ENCODE measurements at places on chromosomes 2 and 18. TPM values are rescaled to one million over a fixed set of nuclear protein-coding genes. Genes with fewer than 3 reads are reported as not detected.

The IL1B gene
- total RNA-seq = 0.14 TPM

The IRS1 gene
- 0.23 TPM for total RNA-seq

The METAP1D gene
- 5.3 TPM for total RNA-seq

The TET3 gene
- 8.7 TPM for total RNA-seq

The TPGS2 gene
- 232 TPM for total RNA-seq

DNA sequence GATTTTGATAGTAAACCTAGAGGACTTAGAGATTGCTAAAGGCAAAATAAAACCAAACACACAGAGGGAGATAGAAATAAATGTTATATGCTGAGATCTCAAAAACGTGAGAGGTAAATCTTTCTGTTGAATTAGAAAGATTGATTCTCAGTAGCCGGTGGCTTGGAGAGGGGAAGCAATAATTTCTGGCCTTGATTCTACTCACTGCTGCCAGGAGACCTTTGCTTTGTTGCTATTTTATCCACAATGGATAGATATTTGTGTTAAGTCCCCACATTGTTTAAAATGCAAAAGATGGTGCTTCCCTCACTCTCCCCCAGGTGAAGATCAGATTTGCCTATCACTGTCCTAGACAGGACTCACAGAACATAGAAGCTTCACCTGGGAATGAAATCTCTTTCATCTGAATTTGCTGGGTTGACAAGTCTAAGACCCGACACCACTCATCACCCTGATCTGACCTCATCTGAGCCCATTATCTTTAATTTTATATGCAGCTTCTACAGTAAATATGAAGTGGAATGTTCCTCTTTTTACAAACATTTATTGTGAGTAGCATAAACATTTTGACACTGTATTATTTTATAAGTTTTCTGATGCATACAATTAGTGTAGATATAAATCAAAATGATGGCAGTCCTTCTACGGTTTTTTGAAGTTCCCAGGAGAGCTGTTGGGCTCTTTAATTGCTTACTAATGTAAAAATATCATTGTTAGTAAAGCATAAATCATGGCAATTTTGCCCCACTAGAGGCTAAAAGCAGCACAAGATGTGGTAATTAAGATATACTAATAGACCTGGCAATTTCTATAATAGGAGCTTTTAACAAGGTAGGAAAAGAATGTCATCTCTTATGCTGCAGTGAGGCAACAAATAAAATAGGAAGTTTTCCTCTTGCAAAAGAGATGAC lies 149.7 kb downstream of the DCC start:
- no peak for DNase-seq

GRCh38 chr18:46167971-46168370 lies 63.8 kb downstream of the HAUS1 start:
- no peak for DNase-seq

DNA sequence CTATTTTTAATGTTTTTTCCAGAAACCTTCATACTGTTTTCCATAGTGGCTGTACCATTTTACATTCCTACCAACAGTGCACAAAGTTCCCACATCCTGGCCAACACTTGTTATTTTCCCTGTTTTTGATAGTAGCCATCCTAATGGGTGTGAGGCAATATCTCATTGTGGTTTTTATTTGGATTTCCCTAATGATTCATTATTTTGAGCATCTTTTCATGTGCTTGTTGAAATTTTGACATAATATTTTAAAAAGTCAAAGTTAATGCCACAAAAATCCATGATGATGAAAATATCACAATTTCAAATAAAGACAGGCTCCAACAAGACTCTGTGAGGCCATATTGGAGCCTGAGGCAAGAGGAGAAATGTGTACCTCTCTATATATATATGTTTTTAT lies 50.2 kb downstream of the VWA3B start:
- DNase-seq = no peak

DNA sequence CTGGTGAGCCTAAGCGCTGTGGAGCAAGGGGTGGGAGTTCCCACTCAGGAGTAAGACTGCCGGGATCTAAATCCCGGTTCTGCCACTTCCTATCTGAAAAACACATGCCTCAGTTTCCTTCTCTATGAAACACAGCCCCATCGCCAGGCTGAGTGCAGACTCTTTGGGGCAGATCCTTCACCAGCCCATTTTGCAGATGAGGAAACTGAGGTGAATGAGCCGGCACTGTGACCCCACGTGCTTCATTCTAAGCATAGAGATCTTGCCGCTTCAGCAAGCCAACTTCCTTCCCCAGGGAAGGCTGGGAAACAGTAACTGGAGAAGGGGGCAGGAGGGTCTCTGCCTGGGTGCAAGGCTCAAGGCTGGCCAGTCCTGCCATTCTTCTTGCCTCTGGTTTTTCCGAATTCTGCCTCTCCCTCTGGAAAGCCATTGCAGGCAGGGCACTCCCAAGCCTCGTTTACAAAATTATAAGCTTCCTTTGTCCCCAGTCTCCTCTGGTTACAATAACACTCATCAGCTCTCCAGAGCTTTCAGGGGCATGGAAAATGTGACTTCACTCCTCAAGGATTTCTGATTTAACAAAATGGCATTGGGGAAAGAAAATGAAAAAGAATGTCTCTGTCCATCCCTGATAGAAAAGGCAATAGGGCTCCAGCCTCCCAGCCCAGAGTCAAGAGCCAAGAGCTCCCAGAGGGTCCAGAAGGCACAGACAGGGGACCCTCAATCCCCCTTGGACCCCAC lies 249.2 kb downstream of the TNS1 start:
- no peak for DNase-seq

- no peak for DNase-seq
Measured at GRCh38 chr2:1483551-1483950, 70.3 kb downstream of the TPO start.

DNA sequence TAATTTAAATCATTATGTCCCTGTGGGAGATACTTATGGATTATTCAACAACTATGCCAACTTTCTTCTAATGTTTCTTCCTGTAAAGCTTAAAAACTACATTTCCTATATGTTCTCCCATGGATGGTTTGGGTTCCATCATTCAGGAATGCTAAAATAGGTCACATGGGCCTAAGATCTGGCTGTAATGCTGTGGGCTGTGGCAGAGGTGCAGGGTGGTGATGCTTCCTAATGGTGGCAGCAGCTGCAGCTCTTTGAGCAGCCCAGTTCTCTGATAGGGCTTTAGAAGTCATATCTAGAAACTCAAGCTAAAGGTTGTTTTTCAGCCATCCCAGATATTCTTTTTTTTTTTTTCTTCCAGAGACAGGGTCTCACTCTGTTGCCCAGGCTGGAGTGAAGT lies 266.1 kb downstream of the ZNF385B start:
- DNase-seq = no peak

DNA sequence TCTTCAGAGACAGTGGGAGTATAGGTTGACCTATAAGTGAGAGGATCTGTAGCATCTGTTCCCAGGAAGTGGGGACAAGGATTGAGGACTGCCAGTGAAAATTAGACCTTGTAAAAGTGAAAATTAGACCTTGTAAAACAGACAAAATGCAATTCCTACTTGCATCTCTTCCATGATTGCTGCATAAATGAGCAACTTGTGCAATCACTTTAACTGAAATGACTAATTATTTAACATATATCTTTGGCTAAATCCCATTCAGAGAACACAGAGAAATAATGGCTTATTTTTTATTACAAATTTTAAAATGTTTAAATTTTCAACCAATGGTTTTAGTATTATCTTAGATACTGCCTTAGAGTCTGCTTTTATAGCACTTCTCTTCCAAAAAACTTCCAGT lies 67.2 kb upstream of the NABP1 start:
- no peak for DNase-seq

DNA sequence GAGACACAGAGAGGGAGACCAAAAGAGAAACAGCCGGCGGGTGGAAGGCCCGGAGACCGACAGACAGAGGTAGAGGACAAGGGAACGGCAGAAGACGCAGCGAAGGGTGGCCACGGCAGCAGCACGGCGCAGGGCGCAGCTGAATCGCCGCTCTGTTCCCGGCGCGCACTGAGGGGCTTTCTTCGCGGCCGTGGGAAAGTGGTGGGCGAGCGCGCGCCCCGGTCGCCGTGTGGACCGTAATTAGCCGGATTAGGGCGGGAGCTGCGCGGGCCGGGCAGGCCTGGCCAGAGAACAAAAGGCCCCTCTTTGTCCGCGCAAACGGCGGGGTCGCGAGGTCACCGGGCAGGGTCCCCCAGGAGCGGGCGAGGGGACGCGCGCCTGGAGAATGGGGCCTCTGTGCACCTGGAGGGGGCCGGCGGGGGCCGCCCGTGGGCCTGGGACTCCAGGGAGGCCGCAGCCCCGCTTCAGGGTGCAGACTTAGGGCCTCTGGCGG lies 158.3 kb downstream of the ZFP36L2 start:
- DNase-seq = no peak

- DNase-seq = no peak
Measured at GRCh38 chr2:198546122-198546521, 741.7 kb downstream of the PLCL1 start.

DNA sequence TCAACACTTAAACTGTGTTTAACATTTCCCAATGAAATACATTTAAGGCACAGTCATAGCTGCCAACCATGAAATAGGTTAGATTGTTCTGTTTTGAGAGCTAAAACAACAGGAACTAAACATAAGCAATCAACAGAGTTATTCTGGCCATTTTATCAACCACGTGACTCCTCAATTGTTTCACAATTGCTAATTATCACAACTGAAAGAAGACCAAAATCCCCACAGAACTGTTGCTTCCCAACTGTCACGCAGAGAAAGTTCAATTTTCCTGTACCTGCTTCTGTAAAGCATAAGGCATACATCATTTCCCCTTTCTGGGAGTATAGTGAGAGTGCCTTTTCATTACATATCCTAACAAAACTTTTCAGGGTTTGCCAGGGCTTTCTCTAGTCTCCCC lies 248.6 kb downstream of the EPHA4 start:
- DNase-seq = no peak

- no peak for DNase-seq
Measured at GRCh38 chr2:112713585-112713925, 7.3 kb upstream of the NT5DC4 start.

DNA sequence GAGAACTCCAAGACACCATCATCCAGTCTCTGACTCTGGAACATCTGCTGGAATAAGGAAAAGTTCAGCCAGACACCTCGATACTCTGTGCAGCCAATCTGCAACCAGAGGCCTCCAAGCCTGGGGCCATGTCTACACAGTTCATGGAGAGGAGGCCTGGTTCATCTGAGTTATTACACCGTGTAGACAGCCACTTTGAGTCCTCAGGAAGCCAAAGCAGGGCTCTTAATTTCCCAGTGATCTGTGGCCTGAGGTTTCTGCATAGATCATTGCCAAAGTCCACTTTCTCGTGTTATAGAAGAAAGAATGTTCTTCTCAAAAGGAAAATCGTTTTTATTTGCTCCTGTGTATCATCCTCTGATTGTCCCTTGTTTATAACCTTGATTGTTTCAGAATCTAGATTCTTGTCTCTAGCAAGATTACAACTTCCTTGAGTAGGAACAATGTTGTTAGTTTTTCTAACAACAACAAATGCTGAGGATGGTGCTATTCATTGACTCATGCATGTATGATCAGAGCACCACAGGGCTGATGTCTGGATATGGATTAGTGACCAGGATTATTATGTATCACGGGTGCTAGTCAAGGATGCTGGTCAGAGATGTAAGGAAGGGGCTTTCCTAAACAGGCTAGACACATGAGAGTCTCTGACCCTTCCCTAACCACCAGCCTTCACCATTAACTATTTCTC lies 30.7 kb upstream of the MARCO start:
- DNase-seq = no peak

DNA sequence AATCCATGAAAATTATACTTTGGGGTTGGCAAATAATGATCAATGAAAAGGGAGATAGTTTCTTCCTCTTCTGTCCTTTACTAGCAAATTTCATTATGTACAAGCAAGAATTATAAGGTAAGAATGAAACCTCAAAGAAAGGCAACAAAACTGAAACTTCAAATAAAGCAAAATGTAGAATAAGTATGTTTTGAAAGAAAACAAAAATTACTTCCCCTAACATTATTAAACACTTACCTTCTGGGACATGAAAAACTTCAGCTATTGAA lies 29.4 kb downstream of the THADA start:
- no peak for DNase-seq

DNA sequence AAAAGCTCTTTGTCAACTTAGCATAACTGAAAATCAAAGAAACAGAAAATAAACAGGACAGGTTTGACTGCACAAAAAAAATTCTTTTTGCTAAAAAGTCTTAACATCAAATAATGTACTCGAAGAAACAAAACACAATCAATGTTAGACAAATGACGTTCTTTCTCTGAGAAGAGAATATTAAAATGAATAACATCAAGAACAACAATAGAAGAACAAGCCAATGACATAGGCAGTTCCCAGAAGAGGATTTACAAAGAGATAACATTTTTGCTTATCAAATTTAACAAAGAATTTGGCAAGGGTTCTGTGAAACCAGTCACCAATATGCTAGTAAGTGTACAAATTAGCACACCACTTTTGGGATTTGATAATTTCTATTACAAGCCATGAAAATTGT lies 5.8 kb downstream of the GPR55 start:
- DNase-seq = no peak

GRCh38 chr2:119525614-119526013 lies 1.3 kb upstream of the SCTR start:
- no peak for DNase-seq

DNA sequence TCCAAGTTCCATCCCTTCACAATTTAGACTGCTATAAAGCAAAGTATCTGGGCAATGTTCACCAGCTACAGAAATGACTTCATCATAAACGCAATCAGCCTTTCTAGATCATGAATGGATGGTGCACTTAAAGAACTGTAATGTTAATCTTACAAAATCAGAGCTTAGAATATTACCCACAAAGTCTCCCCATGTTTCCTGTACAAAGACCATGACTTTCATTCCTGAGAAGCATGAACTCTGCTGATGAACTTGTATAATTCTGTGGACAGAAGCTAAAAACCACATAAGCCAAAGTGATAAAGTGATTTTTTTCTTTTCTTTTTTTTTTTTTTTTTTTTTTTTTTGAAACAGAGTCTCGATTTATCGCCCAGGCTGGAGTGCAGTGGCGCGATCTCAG lies 53.3 kb downstream of the C1D start:
- DNase-seq = no peak

- DNase-seq = no peak
Measured at GRCh38 chr2:236932831-236933361, 152.8 kb upstream of the COPS8 start.

- no peak for DNase-seq
Measured at GRCh38 chr2:104487366-104487765, 366.5 kb upstream of the POU3F3 start.

DNA sequence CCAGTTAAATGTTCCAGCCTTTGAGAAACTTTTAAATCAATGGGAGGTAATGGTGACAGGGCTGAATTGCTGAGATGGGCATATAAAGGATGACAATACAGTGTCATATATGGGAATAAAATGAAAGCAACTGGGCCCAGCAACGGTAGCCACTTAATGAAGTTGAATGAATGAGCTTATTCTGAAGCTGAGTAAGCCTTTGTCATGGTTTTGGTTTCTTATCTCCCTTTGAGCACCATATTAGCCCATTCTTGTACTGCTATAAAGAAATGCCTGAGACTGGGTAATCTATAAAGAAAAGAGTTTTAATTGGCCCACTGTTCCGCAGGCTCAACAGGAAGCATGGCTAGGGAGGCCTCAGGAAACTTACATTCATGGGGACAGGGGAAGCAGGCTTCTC lies 3.5 kb upstream of the THUMPD2 start:
- no peak for DNase-seq

GRCh38 chr2:68195096-68195495 lies 37.4 kb downstream of the PNO1 start:
- DNase-seq = peak; percentile 36

- no peak for DNase-seq
Measured at GRCh38 chr2:205714789-205715720, 32.8 kb downstream of the NRP2 start.

- DNase-seq = peak; percentile 24
Measured at GRCh38 chr2:233060980-233061590, 943 bp downstream of the INPP5D start.

GRCh38 chr2:3956406-3956805 lies 253.0 kb downstream of the DCDC2C start:
- no peak for DNase-seq

All from dermis blood vessel endothelial cell (primary cell).